Fibroblast of skin of scalp (primary cell): ENCODE measurements at places on chromosomes 16 and 17.
A peak's percentile ranks its signal among the peaks of the same experiment; 100 is the strongest.

- DNase-seq: no peak
These were observed 27.8 kb downstream of the NUP88 start for GRCh38 chr17:5391678-5392077.

- no peak for DNase-seq
These were observed 150.8 kb downstream of the SOX9 start for GRCh38 chr17:72271603-72272002.

DNA sequence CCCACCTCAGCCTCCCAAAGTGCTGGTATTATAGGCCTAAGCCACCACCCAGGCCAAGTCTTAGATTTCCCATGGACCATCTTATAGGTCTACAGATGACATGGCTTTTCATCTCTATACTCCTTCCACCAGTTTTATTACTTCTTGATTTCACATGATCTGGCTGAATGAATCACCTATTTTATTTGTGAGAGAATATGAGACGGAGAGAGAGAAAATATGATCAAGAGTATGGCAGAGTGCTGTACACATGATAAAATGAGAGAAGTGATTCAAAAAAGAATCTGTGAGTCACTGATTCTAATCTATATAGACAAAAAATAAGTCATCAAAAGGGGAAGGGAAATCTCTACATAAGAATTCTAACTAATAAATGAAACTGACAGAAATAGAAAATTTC lies 13.7 kb downstream of the ACSM1 start:
- no peak for DNase-seq

DNA sequence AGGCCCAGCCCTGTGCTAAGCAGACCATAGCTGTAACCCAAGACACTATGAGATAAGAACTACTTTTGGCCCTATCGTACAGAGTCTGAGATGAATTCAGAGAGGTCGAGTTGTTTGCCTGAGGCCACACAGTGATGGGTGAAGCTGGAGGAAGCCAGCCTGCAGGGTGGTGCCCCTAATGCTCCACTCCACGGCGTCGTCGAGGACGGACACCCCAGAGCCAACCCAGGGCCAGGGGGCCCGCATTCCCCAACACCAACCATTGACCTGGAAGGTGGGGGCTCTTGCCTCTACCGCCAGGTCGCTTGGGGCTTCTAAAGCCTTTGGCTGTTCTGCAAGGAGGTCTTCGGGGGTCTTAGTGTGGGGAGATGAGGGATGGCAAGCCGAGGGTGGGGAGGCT lies 84.1 kb downstream of the IRF8 start:
- DNase-seq: no peak

- no peak for DNase-seq
These were observed 422.8 kb upstream of the CCL2 start for GRCh38 chr17:33832262-33832661.

DNA sequence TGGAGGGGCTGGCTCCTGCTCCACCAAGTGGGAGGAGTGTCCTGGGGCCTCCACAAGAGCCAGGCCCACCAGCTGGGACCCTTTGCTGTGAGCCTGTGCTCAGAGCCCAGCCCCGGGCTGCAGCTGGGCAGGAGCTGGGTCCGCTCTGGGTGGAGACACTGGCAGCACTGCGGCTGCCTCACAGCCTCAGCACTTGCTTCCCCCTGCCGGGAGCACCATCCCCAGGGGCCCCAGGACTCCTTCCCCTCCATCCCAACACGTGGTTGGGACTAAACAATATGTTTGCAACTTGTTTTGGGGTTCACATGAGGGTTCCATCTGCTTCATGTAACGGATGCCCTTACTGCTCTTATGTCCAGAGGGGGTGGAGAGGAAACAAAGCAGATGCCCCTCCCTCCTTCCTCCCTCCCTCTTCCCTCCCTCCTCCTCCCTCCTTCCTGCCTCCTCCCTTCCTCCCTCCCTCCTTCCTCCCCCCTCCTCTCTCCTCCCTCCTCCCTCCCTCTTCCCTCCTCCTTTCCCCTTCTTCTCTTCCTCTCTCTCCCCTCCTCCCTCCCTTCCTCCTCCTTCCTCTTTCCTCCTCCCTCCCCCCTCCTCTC lies 16.3 kb upstream of the CBFA2T3 start:
- DNase-seq: no peak

- DNase-seq: no peak
These were observed 110.7 kb downstream of the RAP1GAP2 start for GRCh38 chr17:2906901-2907300.

GRCh38 chr17:39591958-39592954 lies 15.5 kb downstream of the NEUROD2 start:
- peak; percentile 45 for DNase-seq

DNA sequence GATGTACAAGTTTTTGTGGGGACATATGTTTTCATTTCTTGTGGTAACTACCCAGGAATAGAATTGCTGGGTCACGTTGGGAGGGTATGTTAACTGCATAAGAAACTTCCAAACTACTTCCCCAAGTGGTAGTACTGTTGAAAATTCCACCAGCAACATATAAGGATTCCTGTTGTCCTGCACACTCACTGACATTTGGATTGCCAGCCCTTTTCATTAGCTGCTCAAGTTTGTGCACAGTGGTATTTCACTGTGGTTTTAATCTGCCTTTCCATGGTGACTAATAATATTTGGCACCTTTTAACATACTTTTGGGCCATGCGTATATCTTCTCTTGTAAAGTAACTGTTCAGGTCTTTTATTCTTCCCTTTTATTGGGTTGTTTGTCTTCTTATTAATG lies 103.3 kb downstream of the GNAO1 start:
- peak; percentile 94 for DNase-seq

DNA sequence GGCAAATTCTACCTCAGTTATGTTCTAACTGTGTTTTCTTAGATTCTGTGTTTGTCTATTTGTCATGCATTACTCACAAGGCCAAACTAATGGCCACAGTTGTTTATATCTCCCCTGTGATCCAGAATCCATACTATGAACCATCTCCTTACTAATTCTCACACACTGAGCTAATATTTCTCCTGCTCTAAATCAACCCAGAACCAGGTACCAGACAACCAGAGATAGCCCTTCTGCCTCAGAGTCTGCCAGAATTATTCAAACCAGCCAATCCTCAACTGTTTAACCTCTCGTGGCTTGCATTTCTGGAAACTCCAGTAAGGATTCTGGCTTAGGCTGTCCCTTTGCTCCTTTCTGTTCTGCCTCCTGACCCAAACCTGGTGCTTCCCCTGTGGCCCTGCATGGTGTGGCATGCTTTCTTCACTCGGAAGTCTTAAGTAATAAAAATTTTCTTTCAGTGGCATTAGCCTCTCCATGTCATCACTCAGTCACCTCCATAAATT lies 59.4 kb downstream of the EFCAB5 start:
- DNase-seq: no peak

GRCh38 chr16:27636453-27637240 lies 86.7 kb downstream of the KATNIP start:
- no peak for DNase-seq

GRCh38 chr16:26532456-26532855 lies 534.3 kb upstream of the C16orf82 start:
- DNase-seq: no peak

- no peak for DNase-seq
These were observed 34.6 kb upstream of the AKTIP start for GRCh38 chr16:53537626-53538025.

DNA sequence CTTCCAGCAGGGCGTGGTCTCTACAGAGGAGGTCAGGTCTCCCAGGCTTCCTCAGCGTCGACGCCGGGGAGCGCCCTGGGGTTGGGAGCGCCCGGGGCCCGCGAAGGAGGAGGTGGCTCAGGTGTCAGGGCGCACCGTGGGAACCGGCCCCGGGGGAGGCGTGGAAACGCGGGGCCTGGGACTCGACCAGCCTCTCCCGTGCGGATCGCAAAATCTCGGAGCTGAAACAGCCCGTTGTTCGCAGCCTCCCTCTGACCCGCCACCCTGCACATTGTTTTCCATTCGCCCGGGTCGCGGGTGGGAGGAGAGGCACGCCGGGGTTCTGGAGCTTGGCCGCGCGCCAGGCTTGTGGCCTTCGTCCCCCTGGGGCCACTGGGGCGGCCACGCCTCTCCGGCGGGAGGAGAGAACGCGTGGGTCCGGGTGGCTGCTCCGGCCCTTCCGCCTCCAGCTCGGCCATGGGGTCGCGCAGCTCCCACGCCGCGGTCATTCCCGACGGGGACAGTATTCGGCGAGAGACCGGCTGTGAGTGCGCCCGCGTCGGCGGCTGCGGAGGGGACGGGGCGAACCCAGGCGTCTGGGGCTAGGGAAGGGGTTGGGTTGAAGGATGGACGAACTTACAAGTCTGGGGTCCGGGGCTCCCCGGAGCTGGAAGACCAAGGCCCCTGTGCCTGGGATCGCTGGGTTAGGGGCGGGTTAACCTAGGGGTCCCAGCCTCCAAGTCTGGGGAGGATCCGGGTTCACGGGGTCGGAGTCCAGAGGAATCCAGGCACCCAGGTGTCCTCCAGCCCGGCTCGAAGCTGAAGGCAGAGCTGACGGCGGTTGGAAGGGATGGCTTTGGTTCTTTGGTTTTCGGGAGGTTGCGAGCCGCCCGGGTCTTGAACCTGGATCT lies at the start of gene CHP2:
TSS of gene CHP2 (plus strand) at position 433 of the 890 bp plus-strand sequence. CDS start at position 457, 24 bp downstream.
- no peak for DNase-seq

DNA sequence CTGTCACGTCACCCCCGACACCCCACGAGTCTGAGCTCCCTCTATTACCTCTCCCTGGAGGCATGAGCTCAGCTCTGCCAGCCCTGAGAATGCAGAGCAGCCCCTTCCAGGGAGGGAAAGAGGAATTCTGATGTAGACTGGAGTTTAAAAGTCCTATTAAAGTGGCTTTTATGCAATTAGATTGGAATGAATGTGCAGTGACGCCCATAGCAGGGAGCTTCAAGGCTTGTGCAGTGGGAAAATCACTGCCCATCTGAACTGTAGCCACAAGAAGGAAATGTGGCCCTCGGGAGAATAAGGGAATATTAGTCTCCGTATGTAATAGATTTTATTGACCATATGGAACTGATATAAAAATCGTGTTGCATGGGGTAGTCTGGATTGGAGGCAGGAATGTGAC lies 66.9 kb downstream of the ZNF423 start:
- DNase-seq: peak; percentile 94

DNA sequence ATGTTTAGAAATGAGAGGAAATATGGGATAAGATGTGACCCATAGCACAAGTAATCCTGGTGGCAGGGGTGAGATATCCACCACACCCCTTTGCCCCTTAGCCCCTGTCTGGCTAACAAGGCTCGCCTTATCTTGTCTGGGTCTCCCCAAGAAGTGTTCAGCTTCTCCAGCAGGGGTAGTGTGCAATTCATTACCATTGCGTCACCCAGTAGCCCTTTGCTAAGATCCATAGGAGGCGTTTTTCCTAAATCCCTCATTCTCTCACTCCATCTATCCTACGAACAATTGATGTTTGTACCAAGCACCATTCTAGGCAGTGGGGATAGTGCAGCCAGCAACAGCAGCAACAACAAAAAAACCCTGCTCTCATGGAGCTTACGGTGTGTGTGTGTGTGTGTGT lies 30.8 kb downstream of the CCDC42 start:
- no peak for DNase-seq

DNA sequence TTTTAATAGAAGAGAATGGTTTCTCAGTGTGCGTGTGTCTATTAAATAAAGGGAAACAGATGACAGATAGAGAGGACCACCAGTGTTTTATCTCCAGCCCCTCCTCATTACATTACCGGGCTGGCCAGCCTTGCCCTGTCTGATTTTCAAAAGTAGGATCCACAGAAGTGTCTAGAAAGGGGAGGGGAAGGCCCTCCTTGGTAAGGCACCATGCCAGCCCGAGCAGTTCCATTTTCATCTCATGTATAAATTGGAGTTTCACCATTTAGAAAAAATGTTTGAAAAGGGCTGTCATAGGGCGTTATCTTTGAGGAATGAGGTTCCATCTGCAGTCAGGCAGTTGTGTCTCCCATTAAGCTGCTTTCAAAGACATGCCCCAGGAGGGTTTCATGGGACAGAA lies 96.7 kb downstream of the SOCS1 start:
- no peak for DNase-seq

GRCh38 chr16:85164838-85165516 lies 52.7 kb upstream of the CIBAR2 start:
- no peak for DNase-seq

DNA sequence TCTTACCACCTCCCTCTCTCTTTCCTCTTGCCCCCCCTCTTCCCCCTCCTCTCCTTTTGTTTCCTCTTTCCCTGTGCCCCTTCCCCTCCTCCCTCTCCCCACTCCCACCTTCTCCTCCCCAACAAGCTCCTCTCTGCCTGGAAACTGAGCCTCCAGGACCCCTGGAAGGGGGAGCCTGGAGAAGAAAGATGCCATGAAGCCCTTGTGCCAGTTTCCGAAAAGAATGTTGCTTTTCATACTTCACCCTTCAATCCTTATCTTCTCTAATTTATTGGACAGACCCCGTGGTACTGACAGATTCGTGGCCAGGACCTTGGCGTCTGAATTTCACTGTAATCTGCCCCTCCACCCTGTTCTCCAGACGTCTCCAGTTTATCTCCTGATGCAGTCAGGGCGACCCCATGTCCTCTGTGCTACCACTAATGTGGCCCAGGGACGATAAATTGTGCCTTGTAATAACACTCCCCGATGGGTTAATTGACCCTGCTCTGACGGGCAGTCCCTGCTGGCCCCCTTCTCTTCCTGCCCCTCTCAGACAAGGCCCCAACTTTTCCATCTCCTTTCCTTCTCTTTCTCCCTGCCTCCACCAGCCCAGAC lies 138.4 kb upstream of the GSE1 start:
- DNase-seq: no peak

- DNase-seq: no peak
These were observed 650.9 kb downstream of the CDH11 start for GRCh38 chr16:64470916-64471315.

GRCh38 chr16:11014136-11014535 lies 69.8 kb downstream of the CLEC16A start:
- DNase-seq: peak; percentile 9

DNA sequence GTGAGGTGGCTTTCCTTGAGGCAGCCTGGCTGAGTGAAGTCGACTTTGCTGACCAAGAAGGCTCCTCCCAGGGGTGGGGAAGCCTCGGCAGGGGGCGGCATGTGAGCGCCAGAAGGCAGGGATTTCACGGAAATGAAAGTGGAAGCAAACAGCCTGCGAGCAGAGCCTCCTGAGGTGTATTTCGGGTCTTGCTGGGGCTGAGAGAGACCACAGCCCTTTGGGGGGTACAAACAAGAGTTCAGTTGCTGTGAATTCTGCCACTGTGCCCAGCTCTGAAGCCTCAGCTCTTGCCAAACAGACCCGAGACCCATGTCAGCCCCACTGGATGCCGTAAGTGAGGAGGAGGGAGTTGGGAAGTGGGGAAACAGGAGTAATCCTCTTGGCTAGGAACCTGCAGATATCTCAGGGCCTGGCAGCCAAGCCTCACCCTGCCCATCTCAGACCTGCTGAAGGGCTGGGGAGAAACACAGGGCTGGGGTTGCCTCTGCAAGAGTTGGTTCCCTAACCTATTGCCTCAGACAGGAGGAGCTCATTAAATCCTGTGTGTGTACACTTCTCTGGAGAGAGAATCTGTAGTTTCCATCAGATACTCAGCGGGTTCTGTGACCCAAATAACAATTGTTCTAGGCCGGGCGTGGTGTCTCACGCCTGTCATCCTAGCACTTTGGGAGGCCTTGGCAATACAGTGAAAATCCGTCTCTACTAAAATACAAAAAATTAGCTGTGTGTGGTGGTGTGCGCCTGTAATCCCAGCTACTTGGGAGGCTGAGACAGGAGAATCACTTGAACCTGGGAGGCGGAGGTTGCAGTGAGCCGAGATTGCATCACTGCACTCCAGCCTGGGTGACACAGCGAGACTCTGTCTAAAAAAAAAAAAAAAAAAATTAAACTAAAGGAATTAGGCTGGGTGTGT lies at the start of gene IFI35:
TSS of gene IFI35 (plus strand) at position 146 of the 913 bp plus-strand sequence. CDS start at position 310, 164 bp downstream.
- DNase-seq: peak; percentile 83

GRCh38 chr16:49919327-49919726 lies 63.4 kb upstream of the ZNF423 start:
- no peak for DNase-seq

GRCh38 chr17:22692066-22692805 lies 999.9 kb downstream of the KCNJ18 start:
- no peak for DNase-seq

GRCh38 chr17:28326114-28326513 lies 7.1 kb downstream of the TMEM97 start:
- no peak for DNase-seq
